ENCODE measurements at places on chromosomes 3 and 15.

GRCh38 chr3:69715204-69715603 is 24.1 kb upstream of the MITF start:
- DNase-seq, result no peak

DNA sequence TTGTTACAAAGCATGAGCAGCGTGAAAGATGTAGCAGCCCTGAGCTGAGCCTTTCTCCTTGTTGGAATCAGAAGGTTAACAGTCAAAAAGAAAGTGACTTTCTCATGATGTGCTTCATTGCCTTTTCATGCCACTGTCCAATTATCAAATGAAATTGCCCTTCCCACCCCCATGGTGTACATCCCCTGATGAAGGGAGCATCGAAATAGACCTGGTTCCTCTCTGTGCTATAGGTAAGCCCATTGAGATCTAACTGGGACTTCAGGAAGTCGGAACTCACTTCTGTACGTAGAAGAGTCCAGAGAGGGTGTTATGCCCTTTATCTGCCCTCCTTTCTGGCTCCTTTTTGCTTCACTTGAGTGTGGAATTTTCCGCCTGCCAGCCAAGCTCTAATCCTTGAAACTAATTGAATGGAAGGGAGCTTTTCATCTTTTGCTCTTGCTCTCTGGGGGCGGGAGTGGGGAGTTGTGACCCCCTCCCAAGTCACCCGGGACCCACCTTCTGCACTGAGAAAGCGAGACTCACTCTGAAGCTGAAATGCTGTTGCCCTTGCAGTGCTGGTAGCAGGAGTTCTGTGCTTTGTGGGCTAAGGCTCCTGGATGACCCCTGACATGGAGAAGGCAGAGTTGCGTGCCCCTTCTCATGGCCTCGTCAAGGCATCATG is 20.9 kb downstream of the ABHD6 start:
- no peak for DNase-seq

- DNase-seq, result no peak
These were observed 307.7 kb upstream of the SOX2 start for GRCh38 chr3:181403876-181404660.

DNA sequence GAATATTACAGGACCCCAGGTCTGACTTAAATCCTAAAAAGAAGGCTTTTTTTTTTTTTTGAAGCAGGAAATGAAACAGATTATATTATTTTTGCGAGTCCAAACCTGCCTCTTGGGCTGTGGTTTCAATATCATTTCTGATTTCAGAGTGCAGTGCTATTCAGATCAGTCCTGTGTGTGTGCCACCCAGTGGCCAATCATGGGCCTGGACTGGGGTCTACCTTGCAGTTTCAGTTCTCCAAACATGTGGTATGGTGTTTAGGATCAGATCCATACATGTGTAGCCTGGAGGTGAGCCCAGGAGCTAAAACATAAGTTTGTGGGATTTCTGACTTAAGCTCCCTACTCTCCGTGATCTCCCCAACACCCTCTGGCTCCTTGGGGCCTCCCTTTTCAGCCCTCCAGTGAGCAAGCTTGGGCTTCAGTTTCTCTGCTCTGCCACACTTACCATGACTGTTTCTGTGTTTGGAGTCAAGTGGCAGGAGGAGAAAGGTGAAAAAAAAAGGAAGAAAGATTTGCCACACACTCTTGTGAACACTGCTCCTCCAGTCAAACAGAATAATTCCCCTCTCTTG is 12.1 kb upstream of the THSD4 start:
- DNase-seq, result no peak

GRCh38 chr3:120418446-120418845 is 32.3 kb downstream of the FSTL1 start:
- DNase-seq, result no peak

All from activated CD4-positive, alpha-beta T cell treated with anti-CD3 and anti-CD28 coated beads, Interleukin-2, Interleukin-6, amounts not matched to agents 100 ng/mL and 50 ng/mL, durations not matched to agents 16 hours and 8 hours (primary cell).